ENCODE measurements at places on chromosomes 1 and 21.

DNA sequence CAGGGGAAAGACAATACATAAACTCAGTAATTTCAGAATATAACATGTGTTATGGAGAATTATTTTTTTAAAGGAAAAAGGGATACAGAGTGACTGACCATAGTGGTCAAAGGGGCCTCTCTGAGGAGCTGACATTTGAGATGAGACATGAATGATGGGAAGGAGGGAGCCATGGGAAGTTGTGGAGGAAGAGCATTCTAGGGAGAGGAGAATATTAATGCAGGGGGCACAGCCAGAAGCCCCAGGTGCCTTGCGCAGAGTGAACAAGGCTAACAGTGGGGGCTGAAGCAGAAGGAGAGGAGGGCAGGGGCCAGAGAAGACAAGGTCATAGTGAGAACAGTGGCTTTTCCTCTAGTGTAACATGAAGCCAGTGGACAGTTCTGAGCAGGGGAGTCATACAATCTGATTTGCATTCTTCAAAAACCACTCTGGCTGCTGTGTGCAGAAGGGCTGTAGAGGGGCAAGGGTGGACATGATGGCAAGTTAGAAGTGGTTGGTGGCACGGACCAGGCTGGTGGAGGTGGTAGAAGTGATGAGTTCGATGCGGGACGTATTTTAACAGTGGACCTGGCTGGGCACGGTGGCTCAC lies 28.2 kb upstream of the IFNLR1 start:
- DNase-seq = no peak

- DNase-seq = no peak
Observed at GRCh38 chr21:37665230-37666024, 250.8 kb downstream of the KCNJ6 start.

DNA sequence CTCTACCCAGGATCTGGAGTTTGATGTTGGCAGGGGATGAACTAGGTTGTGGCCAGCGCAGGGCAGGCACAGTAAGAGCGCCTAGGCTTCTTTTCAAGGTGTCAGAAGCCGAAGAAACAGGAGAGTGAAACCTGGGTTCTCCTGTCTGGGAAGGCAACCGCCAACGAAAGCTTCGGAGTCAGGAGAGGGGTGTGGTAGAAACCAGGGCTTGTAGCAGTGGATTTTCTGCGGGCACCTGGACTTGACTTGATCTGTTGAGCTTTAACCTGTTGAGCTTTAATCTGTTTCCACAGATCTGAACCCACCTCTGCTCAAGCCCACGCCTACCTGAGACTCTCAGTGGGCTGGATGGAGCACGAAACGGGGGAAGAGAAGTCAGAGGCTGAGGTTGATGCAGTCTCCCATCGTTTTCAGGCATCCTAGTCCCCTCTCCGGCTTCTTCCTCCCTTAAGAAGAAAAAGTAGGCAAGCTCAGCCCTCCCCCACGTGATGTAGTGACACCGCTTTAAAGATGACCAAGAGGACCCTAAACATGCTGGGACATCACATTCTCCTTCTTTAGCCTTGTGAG lies 9.3 kb downstream of the HLX start:
- DNase-seq = no peak

DNA sequence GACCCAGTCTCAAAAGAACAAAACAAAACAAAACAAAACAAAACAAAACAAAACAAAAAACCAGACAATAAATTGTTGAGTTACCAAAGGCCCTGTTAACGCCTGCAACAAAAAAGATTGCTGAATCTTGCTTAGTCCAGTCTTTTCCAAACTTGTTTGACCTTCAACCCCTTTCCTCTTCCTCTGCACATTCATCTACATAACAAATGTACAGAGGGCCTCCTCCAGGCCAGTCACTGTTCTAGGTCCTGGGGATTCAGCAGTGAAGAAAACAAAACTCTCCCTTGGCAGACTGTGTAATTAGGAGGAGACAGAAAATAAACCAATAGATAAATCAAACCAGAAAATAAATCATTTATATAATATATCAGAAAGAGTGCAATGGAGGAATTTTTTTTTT lies 294.0 kb upstream of the ADGRL2 start:
- DNase-seq = no peak

DNA sequence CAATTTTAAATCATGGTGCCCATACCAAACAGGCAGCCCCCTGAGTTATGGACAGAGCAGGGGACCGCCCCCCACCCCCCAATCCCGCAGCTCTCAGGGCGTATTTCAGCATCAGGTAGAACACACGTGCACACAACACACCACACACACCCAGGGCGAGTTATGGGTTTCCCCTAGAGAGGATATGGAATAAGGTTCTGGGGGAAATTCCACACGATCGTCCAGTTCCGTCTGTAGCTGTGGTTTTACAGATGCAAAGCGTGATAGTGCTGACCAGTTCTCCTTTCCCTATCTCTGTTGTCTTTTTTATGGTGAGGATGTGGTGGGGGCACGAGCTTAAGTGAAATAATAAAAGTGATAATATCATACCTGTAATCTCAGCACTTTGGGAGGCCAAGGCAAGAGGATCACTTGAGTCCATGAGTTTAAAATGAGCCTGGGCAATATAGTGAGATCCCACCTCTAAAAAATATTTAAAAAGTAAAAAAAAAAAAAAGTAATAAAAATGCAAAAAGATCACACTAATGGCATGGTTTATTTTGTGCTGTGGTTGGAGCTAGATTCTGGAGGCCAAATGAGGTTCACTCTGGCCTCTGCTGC lies 25.1 kb downstream of the C2CD2 start:
- no peak for DNase-seq

DNA sequence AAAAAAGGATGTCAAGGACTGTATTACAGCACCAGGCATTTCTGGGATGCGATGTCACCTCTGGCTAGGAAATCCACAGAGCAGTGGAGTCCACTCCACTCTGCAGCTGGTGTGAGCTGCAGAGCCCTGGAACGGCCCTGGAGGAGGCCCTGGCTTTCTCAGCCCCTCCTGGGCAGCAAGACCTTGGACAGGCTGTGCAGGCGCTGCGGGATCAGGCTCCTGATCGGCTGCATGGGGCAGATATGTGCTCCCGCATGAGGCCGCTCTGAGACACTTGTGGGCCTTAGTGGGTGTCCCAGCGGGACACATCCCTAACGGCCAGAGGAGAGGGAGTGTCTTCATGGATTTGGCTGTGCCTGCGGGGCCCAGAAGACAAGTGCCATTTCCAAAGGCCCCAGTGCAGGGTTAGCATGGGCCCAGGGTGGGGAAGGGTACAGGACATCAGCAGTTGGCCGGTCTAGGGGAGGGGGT lies 6.2 kb downstream of the DNMT3L start:
- DNase-seq = no peak
